ENCODE measurements at places on chromosomes 2 and 18.

DNA sequence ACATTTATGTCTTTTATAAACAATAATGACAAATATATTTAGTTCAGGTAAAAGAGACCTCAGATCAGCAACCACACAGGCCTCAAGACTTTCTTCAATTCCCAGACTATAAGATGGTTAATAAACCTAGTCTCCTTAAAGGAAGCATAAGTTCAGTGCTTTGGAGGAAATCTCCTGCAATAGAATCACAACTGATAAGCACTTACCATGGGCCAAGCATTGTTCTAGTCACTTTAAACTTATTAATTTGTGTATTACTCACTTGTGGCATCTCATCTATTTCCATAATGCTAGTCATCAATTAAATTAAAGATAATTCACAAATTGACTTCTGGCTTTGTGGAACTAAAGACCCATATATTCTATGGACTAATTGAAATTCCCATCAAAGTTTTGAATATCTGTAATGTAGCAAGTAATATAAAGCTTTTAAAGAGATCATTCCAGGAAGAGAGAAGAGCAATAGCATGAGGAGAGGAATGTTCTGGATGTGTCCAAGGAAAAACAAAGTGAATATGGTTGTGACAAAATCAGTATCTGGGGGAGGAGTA, 42.2 kb downstream of the COL3A1 start:
- no peak for DNase-seq

- no peak for DNase-seq
Observed at GRCh38 chr2:30608643-30609042, 161.6 kb downstream of the LCLAT1 start.

GRCh38 chr2:68287580-68288441, 31.9 kb downstream of the CNRIP1 start:
- DNase-seq: no peak

GRCh38 chr2:220220009-220220408, 592.6 kb downstream of the SLC4A3 start:
- DNase-seq: no peak

DNA sequence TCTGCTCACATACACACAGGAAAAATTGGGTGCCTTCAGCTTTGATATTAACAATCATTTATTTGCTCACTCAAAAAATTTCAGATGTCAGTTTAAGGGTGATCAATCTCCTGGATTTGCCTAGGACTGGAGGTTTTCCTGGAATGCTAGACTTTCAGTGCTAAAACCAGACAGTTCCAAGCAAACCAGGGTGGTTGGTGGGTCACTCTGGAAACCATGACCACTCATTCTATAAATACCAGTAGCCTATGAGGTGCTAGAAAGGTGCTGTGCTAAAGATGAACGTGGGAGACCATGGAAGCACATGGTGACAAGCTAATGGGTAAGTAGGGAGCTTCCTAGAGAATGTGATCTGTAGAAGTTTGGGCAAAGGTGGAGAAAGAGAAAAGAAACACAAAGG, 25.4 kb upstream of the STPG4 start:
- DNase-seq: no peak

DNA sequence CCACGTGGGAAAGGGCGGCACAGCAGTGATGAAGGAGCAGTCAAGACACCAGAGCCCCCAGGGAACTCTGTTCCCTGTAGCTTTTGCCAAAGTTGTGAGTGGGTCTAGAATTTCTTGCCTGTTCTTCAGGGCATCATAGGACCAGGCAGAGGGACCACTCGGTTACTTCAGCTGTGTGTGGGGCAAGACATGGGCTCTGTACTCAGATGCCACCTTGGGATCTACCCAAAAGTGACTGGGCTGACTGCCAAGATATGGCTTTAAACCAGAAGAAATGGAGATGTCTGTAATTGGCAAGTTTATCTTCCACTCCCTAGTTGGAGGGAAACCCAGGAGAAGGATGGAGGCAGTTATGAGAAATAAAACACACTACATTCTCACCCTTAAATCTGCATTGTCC, 29.6 kb downstream of the KCNF1 start:
- no peak for DNase-seq

- DNase-seq: no peak
Observed at GRCh38 chr18:2036086-2036485, 535.2 kb downstream of the METTL4 start.

Data from activated naive CD4-positive, alpha-beta T cell treated with anti-CD3 and anti-CD28 coated beads, Interleukin-2, amount 10 ng/mL, durations not matched to agents 7 days and 5 days (primary cell).